ENCODE measurements at places on chromosomes 13 and 19.

- no peak for DNase-seq
These were observed 28.1 kb downstream of the MICOS13 start for GRCh38 chr19:5652261-5652660.

DNA sequence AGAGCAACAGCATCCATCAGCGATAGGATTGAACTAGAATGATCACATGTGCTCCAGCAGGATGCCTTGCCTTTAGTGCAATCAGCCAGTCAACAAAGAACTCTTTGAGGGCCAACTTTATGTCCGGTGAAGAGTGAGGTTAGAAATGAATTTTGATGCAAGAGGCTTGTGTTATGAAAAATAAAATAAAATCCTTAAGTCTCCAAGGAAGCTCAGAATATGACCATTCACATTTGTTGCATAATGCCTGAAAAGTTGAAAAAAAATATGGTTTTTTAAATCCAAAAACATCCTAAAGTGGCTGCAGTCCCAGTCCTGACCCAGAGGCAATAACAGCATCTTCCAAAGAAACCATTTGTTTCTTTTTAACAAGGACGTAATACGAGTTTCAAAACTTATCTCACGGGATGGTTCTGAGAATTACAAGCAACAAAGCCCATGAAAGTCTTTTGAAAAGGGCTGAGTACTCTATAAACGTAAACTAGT, 61.3 kb downstream of the DCLK1 start:
- no peak for DNase-seq

- DNase-seq: no peak
These were observed 24.7 kb downstream of the ZNF564 start for GRCh38 chr19:12526542-12526941.

- DNase-seq: no peak
These were observed 574 bp downstream of the CYP2S1 start for GRCh38 chr19:41193430-41194156.

- no peak for DNase-seq
These were observed 54.7 kb upstream of the HTR2A start for GRCh38 chr13:46951516-46951915.

- DNase-seq: no peak
These were observed 54.4 kb upstream of the MEDAG start for GRCh38 chr13:30851697-30852096.

DNA sequence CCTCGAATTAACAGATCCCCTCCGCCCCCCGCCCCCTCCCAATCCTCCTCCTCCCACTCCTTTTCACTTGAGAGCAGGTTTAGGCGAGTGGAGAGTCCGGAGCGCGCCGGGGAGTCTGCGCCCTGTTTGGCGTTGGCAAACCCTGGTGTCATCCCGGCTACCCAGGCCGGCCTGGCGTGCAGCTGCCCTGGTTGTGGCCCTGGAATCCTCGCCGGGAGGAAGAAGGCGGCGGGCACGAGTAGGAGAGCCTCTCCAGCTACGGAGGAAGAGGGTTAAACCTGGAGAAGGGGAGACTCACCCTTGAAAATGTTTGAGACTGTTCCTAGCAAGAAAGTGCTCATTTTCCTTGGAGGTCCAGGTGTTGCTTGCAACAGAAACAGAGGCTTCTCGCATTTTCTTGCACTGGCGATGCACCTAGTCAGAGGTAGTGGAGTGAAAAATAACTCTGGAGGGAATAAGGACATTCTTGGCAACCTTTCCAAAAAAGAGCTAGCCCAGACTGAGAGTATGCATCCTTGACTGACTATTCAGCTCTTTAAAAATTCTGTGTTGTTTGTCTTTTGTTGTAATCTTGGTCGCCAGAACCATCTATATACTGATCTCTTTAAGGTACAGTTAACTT, 1.3 kb upstream of the SOX21 start:
- no peak for DNase-seq

- DNase-seq: no peak
These were observed 18.3 kb upstream of the KATNAL1 start for GRCh38 chr13:30325668-30326067.

DNA sequence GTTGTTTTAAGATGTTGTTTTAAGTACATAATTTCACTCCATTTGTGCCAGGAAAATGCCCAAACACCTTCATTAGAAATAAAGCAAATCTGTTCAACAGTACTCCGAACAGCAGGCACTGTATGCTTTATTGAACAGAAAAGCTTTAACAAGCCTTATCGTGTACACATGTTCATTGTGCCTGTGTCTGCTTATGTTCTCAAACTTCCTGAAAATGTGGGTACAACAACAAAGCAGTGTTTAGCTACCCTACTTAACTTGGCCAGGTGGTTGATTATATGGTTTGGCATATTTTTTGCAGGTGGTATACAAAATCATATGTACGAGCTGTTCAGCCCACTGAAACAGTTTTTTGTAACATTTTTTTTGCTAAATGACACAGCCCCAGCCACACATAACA, 718.0 kb downstream of the DACH1 start:
- DNase-seq: no peak

- DNase-seq: no peak
These were observed 11.1 kb downstream of the GRAMD1A start for GRCh38 chr19:35011091-35011689.

DNA sequence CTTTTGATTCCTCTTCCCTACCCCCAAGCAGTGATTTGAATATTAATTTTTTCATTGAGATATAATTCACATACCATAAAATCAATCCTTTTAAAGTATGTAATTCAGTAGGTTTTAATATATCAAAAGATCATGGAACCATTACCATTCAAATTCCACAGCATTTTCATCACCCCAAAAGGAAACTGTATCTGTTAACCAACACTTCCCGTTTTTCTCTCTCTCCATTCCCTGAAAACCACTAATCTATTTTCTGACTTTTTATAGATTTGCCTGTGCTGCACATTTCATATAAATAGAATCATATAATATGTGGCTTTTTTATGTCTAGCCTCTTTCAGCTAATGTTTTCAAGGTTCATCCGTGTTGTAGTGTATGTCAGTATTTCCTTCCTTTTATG, 107.1 kb downstream of the PAN3 start:
- no peak for DNase-seq
